ENCODE measurements at places on chromosomes 4 and X.

DNA sequence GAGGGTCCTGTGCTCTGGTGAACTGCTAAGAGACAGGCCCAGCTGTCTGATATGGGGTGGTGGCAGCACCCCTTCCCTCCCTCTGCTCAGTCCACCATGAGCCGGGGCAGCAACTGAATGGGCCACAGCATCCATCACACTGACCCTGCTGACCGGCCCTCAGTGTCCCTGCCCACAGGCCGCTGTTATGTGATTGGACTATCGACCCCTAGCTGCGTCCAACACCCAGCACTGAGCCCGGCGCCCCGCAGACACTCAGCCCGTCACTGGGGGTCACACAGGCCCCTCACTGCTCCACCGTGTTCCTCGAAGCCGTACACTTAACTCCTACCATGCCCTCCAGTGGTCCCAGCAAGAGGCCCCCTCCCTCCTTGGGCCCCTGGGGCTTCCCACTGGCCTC, 88.8 kb upstream of the PSAPL1 start:
- no peak for DNase-seq

DNA sequence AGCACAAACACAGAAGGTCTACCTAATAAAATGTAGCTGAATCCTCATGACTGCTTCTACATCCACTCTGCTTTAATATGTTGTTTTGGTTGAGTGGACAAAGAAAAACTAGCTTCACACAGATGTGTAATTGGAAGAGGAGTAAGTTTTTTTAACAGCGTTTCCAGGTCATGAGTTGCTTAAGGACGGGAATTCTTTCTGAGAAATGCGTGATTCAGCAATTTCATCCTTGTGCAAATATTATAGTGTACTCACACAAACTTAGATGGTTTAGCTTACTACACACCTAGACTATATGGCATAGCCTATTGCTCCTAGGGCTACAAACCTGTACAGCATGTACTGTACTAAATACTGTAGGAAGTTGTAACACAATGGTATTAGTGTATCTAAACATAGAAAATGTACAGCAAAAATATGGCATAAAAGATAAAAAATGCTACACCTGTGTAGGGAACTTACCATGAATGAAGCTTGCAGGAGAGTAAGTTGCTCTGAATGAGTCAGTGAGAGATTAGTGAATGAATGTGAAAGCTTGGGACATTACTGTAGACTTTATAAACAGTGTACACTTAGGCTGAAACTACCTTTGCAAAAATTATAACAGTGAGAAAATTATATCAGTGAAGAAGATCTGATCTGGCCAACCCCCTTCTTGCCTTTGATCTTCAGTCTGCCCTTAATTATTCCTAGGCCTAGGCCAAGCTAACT, 70.8 kb upstream of the IL15 start:
- DNase-seq: no peak

DNA sequence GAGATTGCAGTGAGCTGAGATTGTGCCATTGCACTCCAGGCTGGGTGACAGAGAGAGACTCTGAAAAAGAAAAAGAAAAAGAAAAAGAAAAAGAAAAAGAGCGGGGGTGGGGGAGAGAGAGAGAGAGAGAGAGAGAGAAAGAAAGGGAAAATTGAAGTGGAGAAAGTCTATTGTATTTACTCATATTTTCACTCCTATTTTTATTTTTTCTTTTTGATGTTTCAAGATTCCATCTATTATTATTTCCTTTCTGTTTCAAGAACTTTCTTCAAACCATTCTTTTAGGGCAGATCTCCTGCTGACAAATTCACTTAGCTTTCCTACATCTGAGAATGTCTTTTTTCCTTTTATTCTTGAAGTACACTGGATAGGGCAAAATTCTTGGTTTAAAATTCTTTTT, 57.5 kb upstream of the HDAC8 start:
- DNase-seq: no peak

DNA sequence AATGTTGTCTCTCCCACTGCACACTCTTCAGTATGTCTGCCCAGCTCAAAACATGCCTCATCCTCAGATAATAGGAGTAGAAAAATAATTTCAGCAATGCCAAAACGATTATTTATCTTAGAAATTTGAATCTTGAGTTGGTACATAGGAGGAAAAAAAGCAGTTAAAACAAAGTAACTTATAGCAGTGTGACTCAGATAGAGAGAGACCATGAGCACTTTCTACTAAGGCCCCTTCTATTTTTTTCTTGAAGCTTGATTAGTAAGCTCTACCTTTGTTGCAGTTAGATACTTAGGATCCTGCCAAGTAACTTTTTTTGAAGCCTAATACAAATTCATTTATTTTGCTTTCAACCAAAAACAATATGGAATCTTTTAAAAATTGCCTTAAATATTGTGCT, 212.3 kb downstream of the MAD2L1 start:
- DNase-seq: no peak

DNA sequence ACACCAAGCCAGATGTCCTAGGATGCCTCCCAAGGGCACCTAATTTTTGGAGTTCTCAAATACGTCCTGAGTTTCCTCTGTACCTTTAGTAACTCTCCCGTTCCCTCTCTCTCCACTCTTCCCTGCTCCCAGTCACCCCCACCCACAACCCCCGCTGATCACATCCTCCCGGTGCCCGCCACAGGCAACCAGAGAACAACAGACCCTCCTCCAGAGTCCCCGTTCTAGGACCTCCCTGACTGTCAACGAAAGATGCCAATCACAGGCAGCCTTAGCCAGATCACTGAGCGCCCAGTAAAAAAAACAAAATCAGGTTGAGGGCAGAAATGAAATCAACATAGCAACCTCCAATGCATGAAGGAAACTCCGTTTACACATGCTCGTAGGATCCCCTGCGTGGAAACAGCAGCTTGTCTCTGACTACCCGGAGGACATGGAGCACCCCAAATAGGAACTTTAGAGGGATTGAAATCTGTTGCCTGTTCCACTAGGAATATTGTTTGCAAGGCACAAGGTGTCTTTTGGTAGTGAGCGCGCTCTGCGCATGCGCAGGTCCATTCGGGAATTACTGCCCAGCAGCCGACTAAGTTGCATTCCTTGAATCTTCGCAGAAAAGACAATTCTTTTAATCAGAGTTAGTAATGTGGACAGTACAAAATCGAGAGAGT, at the start of gene GABRB1:
Gene GABRB1, plus strand, starts transcription at position 557 of the 668 bp plus-strand sequence.
- DNase-seq: no peak

- no peak for DNase-seq
These were observed 359.7 kb downstream of the ADAM29 start for GRCh38 chr4:175277816-175278215.

DNA sequence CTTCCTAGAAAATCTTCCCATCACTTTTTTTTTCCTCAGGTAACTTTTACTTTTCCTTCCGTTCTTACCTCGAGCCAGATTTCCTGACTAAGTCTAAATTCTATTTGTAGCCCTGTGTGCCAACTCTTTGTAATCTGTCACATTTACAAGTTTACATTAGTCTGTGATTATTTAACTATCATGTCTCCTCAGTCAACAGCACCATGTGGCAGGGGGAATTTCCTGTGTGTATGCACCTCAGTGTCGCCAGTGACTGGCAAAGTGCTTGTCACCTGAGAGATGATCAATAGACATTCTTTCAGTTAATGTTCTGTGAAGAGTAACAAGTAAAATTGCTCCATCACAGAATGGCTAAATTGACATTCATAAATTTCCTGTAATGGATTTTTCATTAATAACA, 468.5 kb downstream of the PDGFC start:
- DNase-seq: no peak

GRCh38 chr4:25299476-25300203, 12.9 kb upstream of the ZCCHC4 start:
- peak; percentile 25 for DNase-seq

GRCh38 chr4:113455061-113455460, 306.5 kb downstream of the CAMK2D start:
- no peak for DNase-seq

DNA sequence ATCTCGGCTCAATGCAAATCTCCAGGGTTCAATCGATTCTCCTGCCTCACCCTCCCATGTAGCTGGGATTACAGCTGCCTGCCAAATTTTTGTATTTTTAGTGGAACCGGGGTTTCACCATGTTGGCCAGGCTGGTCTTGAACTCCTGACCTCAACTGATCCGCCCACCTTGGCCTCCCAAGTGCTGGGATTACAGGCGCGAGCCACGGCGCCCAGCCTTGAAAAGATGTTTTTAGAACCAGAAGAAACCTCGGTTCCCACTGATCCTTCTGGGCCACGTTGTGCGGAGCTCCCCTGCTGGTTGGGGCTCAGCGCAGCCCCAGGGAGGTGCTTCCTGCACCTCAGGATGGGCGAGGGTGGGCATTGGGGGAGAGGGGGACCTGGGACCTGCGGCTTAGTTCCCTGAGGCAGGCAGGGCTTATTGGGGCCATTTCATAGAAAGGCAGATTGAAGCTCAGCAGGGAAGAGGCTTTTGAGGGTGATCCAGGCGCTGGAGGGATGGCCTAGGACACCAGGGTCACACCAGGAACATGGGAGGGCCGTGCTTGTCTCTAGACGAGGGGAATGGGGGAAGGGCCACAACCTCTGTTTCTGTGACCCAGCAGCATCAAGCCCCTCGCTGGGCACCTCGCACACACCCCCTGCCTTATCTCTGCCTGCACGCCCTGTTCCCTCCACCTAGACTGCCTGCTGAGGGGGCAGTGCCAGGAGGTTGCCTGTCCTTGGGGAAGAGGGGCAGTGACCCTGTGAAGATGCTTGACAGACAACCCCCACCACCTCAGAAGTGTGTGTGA, 6.3 kb upstream of the ADD1 start:
- DNase-seq: peak; percentile 84

DNA sequence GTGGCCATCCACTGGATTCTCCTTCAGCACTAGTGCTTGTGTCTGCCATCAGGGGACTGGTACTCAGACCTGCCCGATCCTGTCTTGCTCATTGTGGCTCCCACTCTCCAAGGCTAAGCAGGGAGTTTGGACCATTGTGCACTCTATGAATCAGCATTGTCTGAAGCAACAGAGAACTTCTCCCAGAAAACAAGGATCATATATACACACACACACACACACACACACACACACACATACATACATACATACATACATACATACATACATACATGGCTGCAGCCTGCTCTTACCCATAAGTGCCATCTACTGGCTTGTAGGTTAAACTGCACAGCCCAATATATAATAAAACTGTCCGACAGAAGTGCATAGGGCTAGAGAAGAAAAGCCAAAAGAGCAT, 345.3 kb upstream of the LCORL start:
- DNase-seq: no peak

- peak; percentile 93 for DNase-seq
These were observed at the start of gene PPP3CA for GRCh38 chr4:101347267-101347556. PPP3CA (minus strand) TSS chr4:101347526.

- no peak for DNase-seq
These were observed 1417.3 kb downstream of the STIM2 start for GRCh38 chr4:28277931-28278330.

DNA sequence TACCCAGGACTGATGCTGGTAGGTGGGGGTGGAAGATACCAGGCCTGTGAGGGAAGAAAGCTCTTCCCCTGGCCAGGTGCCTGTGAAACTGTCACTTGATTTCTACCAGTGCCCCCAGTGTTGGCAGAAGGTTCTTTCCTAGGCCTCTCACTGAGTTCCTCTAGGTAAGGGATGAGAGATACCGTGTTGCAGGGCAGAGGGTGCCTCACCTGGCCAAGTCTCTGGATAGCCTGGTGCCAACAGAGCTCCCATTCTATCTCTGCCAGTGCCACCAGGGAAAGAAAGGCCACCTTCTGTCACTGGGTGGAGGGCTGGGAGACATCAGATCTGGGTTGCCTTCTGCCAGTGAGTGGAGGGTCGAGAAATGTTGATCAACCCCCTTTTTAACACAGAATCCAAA, 94.1 kb downstream of the RTL5 start:
- peak; percentile 58 for DNase-seq

DNA sequence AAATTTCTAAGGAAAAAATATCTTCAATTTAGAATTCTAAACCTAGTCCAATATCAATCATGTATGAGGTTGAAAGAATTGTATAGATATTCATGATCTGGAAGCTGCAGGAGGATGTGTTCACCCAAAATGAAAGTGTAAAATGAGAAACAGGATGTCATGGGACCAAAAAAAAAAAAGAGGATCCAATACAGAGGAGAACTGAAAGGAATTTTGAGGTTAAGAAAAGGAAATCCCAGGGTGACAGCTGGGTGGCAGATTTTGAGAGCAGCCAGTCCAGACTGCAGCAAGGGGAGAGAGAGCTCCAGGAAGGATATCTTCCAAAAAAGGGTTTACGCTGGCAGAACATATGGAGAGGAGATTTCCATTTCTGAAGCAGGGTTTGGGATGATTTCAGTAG, 38.9 kb downstream of the TLR10 start:
- DNase-seq: no peak

GRCh38 chrX:69232945-69233344, 67.7 kb upstream of the PJA1 start:
- DNase-seq: no peak

Data from lower leg skin (tissue), 4 donors.